Ecto neural progenitor cell (in vitro differentiated cells): ENCODE measurements at places on chromosomes 11 and 22.

DNA sequence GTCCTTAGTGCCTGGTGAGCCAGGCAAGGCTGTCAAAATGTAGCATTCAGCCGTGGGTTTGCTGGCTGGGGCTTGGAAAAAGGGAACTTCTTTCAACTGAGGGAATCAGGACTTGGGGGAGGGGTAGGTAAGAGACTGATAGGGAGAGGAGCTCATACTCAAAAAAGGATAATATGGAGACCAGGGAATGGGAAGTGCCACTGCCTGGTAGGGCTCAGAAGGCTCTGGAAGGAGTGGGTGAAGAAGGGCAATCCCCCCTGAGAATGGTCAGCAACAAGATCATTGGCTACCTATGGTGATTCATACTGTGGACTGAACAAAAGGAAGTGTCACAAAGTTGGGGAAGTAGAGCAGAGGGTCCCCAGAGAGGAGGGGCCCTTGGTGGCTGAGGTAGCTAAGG is 1.9 kb downstream of the CNGA4 start:
- no peak for DNase-seq

GRCh38 chr11:98101329-98101728 is 919.4 kb upstream of the CNTN5 start:
- no peak for DNase-seq

- no peak for DNase-seq
Observed at GRCh38 chr11:120615391-120615790, 103.8 kb downstream of the GRIK4 start.

DNA sequence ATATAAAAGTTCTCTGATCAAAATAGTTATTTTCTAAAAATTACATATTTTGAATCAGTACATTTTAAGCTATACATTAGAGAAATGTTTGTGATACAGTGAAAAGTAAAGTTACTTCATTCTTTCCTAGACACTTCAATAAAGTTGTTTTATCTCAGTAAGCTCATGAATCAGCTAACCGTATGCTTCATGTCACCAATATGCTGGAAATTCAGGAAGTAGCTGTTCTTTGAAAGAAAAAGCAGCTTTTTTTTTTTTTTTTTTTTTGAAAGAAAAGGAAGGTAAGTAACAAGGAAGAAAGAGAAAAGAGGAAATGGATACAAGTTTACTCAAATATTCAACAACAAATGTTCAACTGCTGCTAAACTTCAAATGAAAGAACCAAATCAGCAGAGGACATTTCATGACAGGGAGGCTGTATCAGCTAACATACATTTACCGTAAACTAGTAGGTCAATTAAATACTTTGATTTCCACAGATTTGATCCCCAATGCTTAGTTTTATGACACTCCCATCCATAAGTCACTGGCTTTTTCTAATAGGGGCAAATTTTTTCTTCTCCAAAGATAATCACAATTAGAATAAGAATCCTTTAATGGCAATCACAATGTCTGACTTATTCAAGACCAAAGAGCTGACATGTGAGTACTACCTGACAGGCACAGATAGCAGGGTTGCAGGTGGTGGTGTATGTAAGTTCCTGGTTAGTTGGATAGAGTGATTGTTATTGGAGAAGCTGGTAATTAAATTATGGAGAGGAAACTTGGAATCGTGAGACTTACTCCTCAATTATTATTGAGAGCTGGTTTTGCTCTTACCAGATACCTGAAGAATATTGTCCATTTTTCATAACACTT is 754 bp downstream of the OR52A1 start:
- no peak for DNase-seq

DNA sequence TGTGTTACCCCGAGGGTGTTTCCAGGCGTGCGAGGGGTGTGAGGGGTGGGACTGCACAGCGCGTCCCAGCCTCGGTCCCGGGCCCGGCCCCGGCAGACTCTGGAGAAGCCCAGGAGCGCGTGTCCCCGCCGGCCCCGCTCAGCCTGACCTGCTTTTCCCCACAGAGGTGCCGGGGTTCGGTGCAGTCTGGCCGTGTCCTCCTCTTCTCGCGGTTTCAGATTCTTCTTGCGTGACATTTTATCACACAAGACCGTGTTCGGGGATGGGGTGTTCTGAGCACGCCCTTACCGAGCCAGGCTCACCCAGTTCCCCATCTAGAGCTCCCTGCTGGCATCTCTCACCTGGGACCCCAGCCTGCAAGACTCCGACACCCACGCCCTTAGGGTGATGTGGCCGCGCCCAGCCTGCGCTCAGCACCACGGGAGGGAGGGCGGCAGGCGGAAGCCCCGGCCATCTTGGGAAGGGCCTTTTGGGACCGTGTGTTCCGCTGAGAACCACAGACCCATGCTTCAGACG is 775.6 kb downstream of the BRD1 start:
- DNase-seq = no peak

DNA sequence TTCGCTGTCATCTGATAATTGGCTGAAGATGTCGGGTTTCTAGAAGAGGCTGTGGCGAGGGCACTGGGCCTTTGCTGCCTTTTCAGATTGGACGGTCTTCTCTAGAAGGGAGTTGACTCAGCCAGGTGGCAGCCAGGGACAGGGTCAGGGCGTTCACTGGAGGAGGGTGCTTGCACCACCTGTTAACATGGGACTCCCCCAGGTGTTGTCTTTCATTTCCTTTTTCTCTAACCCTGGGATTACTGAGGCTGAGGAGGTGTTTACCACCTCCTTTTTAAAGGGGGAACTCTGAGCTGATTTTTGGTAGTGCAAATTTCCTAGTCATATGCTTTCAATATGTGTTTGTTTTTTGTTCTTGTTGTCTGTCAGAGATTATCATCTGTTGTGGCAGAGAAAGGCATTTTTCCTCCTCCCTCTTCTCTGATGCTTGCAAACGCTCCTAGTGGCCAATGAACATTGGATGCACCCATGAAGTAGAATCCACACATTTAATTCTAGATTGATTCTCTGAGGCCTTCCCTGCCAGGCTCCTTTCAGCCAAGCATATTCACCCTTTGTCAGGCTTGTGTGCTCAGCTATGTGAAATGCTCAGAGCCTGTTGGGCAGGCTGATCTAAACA is 54.1 kb downstream of the LDLRAD3 start:
- DNase-seq = no peak

GRCh38 chr22:39527481-39527961 is 5.0 kb downstream of the RPS19BP1 start:
- DNase-seq = no peak

DNA sequence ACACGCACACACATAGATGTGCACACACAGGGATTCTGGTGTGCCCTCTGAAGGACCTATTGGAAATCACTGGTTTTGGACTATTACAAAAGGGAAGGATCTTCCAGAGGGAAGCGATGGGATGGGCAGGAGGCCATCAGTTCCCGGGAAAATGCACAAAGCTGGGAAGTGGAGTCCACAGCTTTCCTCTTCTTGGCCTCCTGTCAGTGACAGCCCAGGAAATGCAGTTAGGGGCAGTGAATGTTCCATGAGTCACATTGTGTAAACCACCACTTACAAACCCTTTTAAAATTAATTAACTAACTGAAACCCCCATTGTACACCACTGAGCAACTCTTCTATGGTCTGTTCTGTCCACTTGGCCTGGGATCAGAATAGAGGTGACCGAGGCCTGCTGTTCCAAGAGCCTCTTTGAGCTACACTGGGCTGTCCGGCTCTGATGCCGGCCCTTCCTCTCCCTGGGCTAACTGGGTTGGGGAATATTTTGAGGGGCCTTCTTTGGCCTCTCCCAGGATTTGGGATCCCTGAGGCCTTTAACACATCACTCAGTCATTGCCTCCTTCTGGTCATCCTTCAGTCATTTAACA is 137.7 kb downstream of the FEZ1 start:
- DNase-seq = no peak
